Effector memory CD4-positive, alpha-beta T cell (primary cell): ENCODE measurements at places on chromosomes 2 and 18.

DNA sequence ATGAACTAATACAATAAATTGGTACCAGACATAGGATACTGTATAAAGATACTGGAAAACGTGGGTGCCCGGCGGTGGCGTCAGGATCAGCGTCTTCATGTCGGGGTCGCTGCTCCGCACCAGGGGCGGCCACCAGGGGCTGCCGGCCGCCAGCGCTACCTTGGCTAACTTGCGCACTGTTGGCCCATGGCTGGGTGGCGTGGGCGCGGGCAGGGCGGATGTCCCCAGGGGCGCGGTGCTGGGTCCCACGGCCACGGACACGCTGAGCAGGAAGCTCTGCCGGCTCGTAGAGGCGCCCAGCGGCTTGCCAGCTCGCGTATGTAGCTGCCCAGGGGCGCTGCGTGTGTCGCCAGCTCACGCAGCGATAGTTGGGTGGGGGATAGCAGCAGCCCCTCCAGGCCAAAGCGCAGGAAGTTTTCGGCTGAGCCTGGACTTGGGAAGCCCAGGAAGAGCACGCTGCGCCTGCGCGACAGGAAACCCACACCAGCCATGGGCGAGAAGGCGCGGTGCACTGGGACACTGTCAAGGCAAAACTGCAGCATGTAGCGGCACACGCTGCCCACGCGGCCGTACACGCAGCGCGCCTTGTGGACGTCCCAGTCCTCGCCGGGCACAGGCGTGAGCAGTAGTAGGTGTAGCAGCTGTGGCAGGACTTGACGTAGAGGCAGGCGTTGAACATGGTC lies 299.9 kb downstream of the CCDC74A start:
- no peak for DNase-seq

- no peak for DNase-seq
Observed at GRCh38 chr2:83103613-83104012, 1355.5 kb downstream of the SUCLG1 start.

GRCh38 chr2:181672255-181673008 lies 7.9 kb downstream of the NEUROD1 start:
- no peak for DNase-seq

GRCh38 chr2:99806758-99807157 lies 316.9 kb upstream of the REV1 start:
- DNase-seq = no peak

- peak; percentile 80 for DNase-seq
Observed at GRCh38 chr2:174395284-174395968, at the start of gene SCRN3. TSS of gene SCRN3 (plus strand) at chr2:174395730. CDS start at chr2:174398284, 2,554 bp downstream.

- no peak for DNase-seq
Observed at GRCh38 chr2:239116456-239117246, 268.8 kb downstream of the TWIST2 start.

- DNase-seq = no peak
Observed at GRCh38 chr2:215659650-215660049, 223.8 kb upstream of the FN1 start.

DNA sequence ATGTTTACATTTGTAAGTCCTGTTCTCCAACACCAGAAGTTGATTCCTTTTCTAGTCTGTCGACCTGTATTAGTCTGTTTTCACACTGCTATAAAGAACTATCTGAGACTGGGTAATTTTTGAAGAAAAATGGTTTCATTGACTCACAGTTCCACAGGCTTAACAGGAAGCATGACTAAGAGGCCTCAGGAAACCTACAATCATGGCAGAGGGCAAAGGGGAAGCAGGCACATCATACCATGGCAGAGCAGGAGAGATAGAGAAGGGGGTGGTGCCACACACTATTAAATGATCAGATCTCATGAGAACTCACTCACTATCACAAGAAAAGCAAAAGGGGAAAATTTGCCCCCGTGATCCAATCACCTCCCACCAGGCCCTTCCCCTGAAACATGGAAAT lies 112.8 kb upstream of the MAP3K20 start:
- no peak for DNase-seq

DNA sequence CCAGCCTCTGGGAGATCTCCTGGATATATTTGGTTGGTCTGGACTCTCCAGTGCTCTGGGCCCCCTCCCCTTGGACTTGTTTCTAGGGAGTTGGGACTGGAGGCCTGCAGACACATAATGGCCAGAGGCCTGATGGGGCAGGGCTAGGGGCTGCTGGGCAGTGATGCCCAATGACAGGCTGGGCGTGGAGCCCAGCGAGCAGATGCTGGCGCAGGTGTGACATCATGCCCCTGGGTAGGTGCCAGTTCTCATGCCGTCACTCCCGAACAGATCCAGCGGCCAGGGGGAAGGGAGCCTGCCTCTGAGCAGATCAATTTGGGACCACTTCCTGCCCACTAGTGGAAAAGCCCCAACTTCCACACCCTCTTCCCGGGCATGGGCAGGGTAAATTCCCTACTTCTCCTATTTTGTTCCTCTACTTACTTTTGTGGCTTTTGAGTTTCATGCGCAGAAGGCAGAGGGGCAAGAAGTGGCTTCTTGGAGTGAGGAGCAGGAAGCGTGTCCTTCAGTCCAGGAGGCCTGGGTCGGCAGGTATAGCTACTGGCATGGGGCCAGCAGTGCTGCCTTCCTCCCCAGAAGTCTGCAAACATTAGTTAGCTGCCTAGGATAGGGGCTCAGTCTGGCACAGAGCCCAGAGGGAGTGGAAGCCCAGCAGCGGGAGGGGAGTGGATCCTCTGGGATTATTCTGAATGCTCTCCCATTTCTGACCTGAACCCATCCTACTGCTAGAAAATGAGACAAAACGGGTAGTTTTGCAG lies 6.1 kb downstream of the MPV17 start:
- DNase-seq = no peak

DNA sequence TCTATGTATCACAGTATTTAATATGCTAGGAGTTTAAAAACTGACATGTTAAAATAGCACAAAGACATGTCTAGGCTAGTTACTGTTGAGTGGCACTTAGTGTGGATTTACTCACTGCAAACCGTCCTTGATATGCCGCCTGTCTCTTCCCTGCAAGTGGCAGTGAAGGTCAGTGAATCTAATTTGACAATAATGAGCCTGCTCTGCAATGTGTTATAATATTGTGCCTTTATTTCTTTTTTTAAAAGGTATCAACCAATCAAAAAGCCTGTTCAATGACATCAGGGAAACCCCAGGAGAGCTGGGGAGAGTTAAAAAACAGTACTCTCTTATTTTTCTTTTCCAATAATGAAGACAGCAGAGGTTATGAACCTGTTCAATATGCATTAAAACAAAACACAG lies 384.1 kb downstream of the ERBB4 start:
- no peak for DNase-seq

- DNase-seq = no peak
Observed at GRCh38 chr18:51398104-51398503, 200.6 kb upstream of the MEX3C start.

DNA sequence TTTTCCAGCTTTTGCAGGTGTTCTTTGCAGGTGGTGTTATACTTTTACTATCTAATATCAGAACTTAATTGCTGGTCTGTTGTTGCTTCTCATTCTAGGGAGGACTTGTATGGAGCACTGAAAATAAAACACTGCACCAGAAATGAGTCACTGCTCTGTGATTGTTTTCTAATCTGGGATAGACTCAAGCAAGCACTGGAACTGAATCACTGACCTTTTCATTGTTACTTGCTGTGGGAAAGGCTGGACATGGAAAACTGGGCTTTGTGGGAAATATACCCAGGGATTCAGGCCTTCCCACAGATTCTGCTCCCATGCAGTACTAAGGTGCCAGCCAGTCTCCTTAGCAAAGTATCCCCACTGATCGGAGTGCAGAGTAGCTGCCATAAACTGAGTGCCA lies 470.0 kb upstream of the GCFC2 start:
- no peak for DNase-seq

- DNase-seq = no peak
Observed at GRCh38 chr2:74416778-74417177, 4.6 kb downstream of the C2orf81 start.

- no peak for DNase-seq
Observed at GRCh38 chr2:76667821-76668271, 854.3 kb downstream of the LRRTM4 start.

- no peak for DNase-seq
Observed at GRCh38 chr18:59918997-59919396, 19.2 kb downstream of the PMAIP1 start.

DNA sequence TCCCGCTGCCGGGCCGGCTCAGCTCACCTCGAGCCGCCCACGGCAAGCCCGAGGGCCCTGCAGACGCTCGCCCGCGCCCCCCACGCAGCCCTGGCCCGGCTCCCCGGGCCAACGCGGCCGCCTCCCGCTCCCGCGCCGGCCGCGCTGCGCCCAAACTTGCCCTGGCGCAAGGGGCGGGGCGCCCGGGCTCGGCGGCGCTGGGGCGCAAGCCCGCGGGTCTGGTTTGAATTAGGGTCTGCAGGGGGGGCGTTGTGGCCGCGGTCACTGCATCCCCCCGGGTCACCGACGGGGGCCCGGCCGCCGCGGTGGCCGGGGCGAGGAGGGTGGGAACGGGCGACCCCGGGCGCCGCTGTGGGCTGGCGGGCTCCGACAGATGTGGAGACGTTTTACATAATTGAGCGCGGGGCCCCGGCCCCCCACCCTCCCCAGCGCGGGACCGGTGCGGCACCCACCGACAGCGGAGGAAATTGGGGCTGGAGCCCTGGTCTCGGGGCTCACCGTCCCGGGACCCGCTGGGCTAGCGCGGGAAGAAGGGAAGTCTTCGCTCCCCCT lies 690 bp downstream of the SDC1 start:
- no peak for DNase-seq
